ENCODE measurements at places on chromosomes 11 and 22.

DNA sequence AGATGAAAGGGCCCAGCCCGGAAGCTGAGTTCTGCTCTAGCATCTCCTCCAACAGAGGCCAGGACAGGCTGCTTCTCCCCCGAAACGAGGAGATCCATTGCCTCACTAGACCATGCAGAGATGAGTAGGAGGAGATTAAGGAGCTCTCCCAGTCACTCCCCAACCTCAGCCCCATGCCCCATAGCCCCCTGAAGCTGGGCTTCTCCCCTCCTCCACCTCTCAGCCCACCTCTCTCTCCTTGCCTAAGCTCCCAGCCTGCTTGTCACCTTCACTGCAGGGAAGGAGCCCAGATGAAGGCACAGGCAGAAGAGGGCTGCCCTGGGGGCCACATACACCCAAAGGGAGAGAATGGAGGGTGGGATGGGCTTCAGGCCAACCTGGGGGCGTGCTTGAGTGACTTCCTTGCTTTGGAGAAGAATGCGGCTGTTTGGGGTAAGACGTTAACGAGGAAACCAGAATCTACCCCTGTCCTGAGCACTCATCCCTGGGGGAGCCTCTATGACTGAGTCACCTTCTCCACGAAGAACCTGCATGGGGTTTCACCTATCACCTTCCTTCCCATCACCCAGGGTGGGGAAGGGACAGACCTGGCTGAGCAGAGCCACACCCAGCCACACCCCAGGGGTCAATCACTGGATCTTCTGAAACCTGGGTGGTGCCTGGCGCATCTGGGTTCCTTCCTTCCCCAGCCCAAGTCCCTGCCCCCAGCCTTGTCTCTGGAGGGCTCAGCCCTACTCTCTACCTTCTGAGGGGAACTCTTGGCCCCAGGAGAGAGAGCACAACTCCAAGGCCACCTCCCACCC lies 11.6 kb upstream of the GNAZ start:
- DNase-seq: no peak

DNA sequence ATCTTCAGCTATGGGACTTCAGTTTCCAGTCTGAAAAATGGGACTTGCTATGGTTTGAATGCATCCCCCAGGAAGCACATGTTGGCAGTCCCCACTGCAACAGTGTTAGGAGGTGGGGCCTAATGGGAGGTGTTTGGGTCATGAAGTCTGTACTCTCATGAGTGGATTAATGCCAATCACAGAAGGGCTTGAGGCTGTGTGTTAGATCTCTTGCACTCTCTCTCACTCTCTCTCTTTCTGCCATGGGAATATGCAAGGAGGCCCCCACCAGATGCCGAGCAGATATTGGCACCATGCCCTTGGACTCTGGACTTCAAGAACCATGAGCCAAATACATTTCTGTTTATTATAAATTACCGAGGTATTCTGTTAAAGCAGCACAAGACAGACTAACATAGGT lies 7.8 kb upstream of the AP1B1 start:
- no peak for DNase-seq

- peak; percentile 37 for DNase-seq
Observed at GRCh38 chr11:64713016-64713707, 9.8 kb downstream of the NRXN2 start.

- no peak for DNase-seq
Observed at GRCh38 chr22:33464698-33465097, 406.5 kb upstream of the SYN3 start.

DNA sequence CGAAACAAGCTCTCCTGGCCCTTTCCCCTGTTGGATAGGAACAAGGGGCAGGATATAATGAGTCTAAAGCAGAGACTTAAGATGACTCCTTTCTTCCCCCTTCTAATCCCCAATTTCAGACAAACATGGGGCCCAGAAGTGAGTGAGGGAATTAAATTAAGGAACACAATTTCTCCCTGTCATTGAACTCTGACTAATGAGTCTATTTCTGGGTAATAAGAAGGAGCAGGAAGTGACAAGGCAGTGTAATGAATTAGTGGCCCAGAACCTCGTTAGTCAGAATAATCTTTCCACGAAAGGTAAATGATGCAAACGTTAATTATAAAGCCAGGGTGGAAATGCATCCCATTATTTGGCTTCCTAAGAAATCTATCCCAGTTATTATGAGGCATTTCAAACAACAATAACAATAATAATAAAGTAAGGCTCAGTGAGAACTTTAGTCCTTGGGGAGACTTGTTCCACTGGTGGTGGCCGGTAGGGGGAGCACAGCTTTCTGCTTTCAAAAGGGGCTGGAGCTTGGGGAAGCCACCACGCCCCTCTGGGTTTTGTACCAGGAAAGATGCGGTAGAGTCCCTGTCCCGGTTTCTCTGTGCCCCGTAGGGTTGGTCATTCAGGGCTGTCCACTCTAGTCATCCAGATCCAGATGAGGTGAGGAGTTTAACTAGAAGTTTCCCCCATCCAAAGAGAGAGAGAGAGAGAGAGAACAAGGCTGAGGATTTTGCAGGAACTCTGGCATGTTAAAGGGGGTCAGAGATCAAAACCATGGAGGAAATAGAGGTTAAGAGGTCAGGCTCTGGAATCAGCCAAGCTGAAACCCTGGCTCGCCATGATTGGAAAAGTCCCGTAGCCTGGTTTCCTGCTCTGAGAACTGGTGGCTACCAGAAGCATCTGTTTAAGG lies 298.3 kb downstream of the NTM start:
- DNase-seq: peak; percentile 16

Measured in IMR-90 (cell line).